Natural killer cell treated with Interleukin-12 subunit alpha and Interleukin-12 subunit beta and Interleukin-15 and Interleukin-18, amount 100 ng/mL, for 72 hours (primary cell): ENCODE measurements at places on chromosomes 1 and 21.
A peak's percentile ranks its signal among the peaks of the same experiment; 100 is the strongest.

- DNase-seq: no peak
Measured at GRCh38 chr1:232301246-232301645, 328.7 kb downstream of the SIPA1L2 start.

- DNase-seq: no peak
Measured at GRCh38 chr1:59947047-59947938, 20.7 kb upstream of the CYP2J2 start.

DNA sequence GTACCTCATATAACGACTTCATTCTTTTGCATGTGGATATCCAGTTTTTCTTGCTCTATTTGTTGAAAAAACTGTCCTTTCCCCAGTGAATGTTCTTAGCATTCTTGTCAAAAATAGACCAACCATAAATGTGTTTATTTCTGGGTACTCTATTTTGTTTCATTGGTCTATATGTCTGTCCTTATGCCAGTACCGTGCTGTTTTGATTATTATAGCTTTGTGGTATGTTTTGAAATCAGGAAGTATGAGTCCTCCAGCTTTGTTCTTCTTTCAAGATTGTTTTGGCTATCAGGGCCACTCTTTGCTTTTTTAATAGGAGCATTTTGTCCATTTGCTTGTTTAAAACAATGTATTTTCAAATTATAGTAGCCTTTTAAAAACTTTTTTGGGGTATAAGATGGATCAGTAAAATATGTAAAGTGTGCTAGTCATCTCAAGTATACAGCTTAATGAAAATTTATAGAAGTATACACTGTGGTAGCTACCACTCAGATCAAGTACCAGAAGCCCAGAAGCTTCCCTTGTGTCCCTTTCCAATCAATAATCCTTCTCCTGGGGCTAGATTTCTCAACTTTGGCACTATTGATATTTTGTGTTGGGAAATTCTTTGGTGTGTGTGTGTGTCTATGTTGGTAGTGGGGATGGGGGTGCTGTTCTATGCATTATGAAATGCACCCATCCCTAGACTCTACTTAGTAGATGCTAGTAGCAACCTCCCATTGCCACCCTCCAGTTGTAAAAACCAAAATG, 16.8 kb downstream of the MROH7 start:
- no peak for DNase-seq

DNA sequence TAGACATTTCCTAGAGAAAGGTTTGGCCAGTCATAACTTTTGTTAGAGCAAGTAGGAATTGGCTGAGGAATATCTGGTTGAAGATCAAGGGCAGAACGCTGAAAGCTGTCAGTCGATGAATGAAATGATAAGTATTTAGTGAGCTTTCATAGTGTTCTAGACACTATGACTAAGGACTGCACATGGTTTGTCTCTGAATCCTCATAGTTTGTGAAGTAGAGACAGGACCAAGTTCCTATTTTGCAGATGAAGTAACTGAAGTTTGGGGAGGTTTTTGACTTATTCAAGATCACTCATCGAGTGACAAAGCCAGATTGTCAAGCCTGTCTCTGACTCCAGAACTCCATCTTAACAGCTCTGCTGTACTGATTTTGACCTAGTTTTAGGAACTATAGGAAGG, 4.7 kb downstream of the ELOA start:
- DNase-seq: no peak

DNA sequence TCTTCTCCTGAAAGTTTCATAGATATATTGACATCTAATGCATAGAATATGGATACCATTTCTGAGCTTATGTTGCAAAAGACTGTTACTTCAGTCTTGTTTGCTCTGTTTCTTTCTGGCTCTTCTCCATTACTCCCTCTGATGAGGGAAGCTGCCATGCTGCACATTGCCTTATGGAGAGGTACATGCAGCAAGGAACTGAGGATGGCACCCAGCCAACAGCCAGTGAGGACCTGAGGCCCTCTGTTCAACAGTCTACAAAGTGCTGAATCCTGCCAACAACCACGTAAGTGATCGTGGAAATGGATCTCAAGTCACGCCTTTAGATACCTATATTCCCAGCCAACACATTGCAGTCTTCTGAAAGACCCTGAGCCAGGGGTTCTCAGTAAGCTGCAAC, 66.6 kb upstream of the ADAMTS5 start:
- DNase-seq: no peak

GRCh38 chr1:188689542-188689941, 1788.1 kb downstream of the BRINP3 start:
- DNase-seq: no peak

DNA sequence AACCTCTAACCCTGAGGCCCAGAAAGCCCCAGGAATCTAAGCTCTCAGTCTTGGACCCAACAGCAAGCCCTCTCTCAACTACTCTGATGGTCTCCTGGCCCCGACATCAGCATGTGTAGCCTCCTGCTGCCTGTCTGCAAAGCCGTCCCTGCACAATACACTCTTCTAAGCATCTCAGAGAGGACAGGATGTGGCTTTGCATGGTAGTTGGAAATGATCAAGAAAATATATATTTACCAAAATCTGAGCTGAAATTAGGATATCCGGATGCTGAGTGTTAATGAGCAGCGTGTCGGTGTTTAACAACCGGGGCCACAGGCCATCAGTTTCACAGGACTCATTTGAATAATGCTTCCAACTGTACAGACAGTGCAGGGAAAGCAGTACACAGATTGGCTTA, 59.1 kb upstream of the SIM2 start:
- no peak for DNase-seq

DNA sequence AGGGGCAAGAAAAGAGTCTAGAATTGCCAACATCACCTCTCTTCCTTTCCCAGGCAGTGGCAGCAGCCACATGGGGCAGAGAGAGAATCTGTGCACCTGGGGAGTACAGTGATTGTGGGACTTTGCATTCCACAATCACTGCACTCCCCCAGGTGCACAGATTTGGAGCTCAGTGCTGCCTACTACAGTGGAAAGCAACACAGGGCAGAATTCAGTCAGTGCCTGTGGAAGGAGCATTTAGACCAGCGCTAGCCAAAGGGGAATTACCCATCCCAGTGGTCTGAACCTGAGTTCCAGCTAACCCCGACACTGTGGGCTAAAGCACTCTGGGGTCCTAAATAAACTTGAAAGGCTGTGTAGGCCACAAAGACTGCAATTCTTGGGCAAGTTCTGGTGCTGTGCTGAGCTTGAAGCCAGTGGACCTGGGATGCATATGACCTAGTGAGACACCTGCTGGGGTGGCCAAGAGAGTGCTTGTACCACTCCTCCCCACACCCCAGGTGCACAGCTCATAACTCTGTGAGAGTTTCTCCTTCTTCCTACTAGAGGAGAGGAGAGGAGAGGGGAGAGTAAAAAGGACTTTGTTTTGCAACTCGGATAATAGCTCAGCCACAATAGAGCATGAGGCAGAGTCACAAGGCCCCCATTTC, 50.3 kb downstream of the NUP210L start:
- DNase-seq: no peak

DNA sequence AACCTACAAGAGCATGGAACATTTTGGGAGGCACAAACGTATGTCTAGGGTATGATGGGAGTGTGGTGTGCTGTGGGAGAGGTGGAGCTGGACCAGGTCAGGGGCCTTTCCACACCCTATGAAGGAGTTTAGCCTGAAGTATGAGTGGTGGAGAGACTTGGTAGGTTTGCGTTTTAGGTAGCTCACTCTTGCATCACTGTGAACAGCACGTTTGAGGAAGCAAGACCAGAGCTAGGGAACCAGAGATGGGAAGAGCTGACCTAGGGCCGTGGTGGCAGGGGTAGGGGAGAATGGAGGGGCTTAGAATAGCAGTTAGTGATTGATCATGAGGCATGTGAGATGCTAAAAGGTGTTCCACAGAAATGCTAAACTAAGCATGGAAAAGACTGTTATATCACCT, 25.1 kb upstream of the ZFP69B start:
- DNase-seq: no peak

DNA sequence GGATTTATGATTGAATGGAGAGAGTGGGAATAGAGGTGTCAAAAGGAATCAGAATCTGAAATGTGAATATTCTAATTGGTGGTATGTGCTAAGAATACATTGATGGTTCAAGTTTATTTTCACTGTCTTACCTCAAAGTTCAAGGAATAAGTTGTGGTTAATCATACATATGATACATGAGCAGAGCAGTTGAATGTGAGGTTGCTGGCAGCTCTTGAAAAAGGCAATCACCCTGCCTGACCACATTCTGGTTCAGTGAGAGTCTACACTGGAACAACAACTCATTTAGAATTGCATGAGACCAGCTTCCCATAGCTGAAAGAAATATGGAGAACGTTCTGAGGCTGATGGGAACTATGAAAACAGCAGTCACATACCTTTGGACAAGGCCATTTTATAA, 68.3 kb upstream of the ARHGAP29 start:
- no peak for DNase-seq

GRCh38 chr1:109479901-109480300, 3.8 kb upstream of the ATXN7L2 start:
- no peak for DNase-seq

DNA sequence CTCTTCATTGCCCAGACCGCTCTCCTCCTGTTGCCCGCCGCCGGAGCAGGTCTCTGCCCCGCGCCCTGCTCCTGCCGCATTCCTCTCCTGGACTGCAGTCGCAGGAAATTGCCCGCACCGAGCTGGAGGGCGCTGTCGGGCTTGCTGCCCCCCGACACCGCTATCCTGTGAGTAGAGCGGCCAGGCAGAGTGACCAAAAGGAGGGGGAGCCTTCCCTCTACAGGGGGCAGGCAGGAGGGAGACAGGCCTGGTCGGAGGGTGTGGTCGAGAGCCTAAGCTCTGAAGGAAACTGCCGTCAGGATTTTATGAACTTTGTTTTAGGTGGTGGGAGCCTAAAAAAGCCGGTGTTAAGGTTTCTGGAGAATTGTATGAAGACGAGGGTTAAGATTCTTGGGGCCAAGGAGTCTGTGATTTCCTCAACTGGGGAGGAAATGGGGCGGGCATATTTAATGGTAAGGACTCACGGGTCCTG, 517 bp downstream of the LRIG2 start:
- DNase-seq: peak; percentile 67

DNA sequence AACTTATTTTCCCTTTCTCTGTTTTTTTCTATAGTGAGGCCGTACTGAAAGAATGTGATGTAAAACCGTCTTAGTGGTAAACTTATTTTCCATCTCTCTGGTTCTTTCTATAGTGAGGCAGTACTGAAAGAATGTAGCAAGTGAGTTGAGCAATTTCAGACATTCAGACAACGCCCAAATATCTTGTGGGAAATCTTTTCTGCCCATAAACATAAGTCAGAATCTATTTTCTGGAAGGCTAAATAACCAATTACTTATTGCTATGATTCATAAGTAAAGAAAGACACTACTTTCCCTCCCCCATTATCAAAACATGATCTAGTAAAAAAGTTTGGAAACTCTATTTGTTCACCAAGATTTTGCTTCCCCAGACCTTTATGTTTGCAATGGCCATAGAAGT, 18.8 kb upstream of the SCCPDH start:
- no peak for DNase-seq

DNA sequence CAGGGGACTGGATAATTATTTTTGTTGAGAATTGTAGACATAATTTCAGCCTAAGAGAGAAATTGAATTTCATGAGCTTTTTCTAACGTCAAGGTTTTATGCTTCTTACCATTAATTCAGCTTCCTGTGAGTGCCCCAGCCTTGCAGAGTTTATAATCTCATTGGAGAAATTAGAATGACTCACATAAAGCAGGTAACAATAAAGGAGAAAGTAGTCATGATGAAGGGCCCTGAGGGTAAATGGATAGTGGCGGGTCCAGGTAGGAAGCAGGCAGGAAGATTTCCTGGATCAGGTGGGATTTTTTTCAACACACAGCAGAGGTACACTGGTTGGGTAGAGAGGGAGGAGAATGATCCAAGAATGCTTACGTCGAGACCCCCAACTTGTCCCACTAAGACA, 311.4 kb downstream of the BARHL2 start:
- DNase-seq: no peak

GRCh38 chr1:200907611-200908097, 13.0 kb downstream of the INAVA start:
- DNase-seq: no peak

DNA sequence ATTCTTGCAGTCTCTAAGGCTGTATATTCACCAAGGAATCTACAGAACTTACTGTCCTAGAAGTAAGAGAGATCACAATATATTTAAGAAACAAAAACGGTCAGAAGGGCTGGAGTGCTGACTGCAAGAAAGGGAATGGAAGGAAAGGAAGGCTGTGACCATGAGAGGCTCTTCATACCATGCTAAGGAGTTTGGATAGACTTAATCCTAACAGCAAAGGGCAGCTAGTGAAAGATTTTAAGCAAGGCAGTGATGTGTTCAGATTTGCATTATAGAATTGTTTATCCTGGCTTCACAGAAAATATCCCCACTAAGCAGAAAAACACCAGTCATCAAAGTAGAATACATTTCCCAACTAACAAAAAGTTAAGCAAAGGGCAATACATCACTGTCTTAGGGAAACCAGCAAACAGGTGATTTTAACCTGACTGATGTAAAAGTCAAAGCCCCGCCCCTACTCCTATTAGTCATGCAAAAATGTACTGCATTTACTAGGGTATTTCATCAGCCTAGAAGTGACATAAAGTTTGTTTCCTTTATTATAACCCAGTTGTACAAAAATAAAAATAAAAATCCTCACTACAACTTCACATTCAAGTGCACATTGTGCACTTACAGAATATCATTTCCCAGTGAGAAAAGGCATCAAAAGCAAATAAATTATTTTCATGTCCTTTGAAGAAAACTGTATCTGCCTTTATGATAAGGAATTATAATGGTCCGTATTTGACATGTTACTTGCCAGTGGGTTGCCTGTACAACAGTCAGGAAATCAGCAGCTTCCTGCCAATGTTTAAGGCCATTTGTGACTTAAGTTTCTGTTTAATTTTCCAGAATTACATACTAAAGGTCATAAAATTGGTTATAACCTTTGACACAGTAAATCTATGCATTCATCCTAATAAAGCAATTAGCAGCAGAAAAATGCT, 17.2 kb downstream of the JAK1 start:
- no peak for DNase-seq

DNA sequence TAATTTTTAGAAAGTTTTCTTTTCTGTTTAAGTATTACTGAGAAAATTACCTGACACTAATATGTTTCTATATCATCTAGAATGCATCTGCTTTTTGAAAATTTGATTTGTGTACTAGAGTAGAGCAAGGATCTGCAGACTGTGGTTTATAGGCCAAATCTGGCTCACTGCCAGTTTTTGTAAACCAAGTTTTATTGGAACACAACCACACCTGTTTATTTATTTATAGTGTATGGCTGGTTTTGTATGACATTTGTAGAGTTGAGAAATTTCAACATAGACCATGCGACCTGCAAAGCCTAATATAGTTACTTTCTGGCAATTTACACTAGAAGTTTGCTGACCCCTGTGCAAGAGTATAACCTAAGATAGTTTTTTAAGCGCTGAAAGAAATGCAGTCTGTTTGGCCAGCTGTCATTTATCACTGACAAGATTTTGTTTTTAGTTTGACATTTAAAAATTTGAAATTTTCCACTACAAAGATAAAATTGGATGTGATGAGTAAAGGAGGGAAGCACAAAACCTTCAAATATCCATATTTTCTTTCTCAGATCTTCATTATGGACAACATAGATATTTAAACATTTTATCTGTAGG, 36.1 kb upstream of the CACYBP start:
- no peak for DNase-seq
